Activated CD4-positive, alpha-beta T cell treated with anti-CD3 and anti-CD28 coated beads, Interleukin-10, Interleukin-2, amounts not matched to agents 100 ng/mL and 50 ng/mL, durations not matched to agents 16 hours and 8 hours (primary cell): ENCODE measurements at places on chromosomes 16 and 17.
A peak's percentile ranks its signal among the peaks of the same experiment; 100 is the strongest.

GRCh38 chr17:6437466-6437865 is 2.5 kb upstream of the AIPL1 start:
- DNase-seq, result no peak

GRCh38 chr16:78516006-78516736 is 416.7 kb downstream of the WWOX start:
- DNase-seq, result no peak

- no peak for DNase-seq
Measured at GRCh38 chr17:45372325-45372869, 55.6 kb upstream of the MAP3K14 start.

- DNase-seq, result no peak
Measured at GRCh38 chr17:61251939-61252865, 147.4 kb upstream of the TBX2 start.

DNA sequence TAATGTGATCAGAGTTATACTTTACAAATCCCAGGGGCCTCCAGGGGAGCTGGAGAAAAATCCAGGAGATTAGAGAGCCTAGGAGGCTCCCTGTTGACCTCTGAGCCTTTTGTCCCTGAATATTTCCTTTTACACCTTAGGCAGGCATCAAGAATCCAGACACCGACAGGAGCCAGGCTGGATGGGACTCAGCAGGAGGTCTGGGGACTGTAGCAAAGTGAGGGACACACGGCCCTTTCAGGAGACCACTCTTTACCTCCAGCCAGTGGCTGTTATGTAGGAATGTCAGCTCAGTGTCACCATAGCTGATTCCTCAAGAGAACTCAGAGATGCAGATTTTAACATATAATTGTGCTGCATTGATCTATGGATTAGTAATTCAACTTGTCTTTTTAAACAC is 198.4 kb downstream of the SHISA9 start:
- DNase-seq, result no peak

- no peak for DNase-seq
Measured at GRCh38 chr16:65668064-65668595, 546.3 kb upstream of the CDH11 start.

GRCh38 chr16:31177136-31177535 is 2.8 kb upstream of the FUS start:
- DNase-seq, result peak; percentile 68

- DNase-seq, result no peak
Measured at GRCh38 chr17:74920642-74921025, 2.4 kb downstream of the USH1G start.

DNA sequence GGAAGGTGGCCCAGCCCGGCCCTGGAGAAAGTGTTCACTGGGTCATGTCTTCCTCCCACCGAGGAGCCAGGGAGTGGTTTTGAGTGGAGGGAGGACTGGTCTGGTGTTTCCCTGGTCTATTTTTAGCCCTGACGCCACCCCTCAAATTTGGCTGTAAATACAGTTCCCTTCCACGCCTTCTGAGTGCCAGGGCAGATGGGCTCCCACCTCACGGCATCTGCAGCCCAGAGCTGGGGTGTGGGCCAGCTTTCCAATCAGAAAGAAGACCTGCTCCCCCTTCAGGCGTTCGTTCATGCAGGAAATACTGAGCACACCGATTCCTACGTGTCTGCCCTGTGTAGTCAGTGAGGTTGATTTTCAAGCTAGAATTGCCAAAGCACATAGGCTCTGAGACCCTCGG is 53.7 kb downstream of the SNX20 start:
- peak; percentile 14 for DNase-seq

DNA sequence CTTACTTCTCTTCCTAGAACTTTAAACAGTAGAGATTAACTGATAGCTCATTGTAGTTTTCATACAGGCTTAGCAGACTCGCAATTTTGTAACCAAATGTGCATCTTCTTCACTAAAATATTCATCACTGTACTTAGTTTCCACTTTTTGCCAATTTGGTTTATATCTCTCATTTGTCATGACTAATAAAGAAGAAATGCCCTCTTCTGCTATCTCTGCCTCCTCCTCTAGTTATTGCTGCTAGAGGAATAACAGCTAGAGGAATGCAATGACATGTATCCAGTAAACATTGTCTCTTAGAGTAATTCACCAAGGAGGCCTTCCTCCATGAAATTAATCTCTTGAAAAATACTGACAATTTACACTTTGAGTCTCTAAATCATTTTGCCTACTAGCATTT is 115.5 kb upstream of the COX10 start:
- no peak for DNase-seq

DNA sequence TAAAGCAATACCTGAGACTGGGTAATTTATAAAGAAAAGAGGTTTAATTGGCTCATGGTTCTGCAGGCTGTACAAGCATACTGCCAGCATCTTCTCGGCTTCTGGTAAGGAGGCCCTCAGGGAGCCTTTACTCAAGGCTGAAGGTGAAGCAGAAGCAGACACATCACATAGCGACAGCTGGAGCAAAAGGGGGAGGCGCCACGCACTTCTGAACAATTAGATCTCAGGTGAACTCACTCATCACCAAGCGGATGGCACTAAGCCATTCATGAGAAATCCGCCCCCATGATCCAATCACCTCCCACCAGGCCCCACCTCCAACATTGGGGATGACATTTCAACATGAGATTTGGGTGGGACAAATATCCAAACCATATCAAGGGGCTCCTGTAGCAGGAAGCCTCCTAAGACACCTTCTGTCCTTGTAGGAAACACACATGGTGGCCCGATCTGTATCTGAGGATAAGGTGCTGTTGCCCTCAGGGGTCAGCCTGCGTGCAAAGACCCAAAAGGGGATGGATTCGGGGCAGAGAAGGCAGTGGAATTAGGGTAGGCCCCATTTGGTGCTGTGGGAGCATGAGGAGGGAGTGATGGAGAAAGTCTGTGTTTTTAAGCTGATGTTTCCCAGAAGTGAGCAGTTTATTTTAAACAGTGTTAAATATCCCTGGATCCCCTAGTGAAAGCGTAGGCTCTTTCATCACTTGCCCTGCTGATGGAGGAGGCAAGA is 23.0 kb downstream of the IL21R start:
- DNase-seq, result no peak

GRCh38 chr17:47179141-47179540 is 10.0 kb downstream of the CDC27 start:
- no peak for DNase-seq

DNA sequence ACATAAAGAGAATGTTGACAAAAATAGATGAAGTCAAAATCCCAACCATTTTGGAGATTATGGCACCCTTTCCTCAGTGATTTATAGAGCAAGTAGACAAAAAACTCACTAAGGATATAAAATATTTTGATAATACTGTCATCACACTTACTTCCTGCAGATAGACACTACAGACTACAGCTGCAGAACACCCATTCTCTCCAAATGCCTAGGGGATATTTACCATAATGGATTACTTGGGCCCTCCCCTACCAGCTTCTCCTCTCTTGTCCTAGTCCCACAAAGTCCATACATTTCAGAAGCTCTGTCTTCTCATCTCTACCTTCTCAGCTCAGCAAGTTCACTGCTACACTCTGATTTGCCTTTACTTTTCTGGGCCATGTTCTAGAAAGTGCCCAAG is 37.2 kb upstream of the CCNF start:
- DNase-seq, result no peak

DNA sequence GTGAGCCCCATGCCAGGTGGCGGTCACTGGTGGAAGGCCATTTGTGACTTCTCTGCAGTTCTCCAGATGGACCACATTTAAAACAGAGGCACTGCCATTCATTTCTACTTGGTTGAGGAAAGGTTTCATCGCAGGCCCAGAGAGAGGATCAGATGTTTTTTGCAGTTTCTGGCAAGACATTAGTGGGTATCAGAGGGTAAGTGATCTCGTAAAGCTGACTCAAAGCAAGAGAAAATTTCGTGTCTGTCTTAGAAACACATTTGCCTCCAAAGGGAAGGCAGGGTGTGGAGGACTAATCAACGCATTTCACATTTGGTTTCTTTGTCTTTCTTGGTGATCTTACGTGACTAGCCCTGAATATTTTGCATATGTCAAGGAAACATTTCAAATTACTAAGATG is 81.8 kb downstream of the PRKCB start:
- peak; percentile 81 for DNase-seq

- no peak for DNase-seq
Measured at GRCh38 chr16:75541236-75541635, 5.3 kb upstream of the CHST5 start.

- DNase-seq, result no peak
Measured at GRCh38 chr17:34151102-34151501, 104.0 kb upstream of the CCL2 start.

- DNase-seq, result no peak
Measured at GRCh38 chr16:974001-974601, 3.3 kb upstream of the LMF1 start.

- peak; percentile 96 for DNase-seq
Measured at GRCh38 chr17:82863941-82864712, 24.3 kb upstream of the ZNF750 start.

- no peak for DNase-seq
Measured at GRCh38 chr16:46727184-46727583, 21.0 kb downstream of the MYLK3 start.

- DNase-seq, result no peak
Measured at GRCh38 chr16:77836801-77837200, 48.4 kb downstream of the VAT1L start.

DNA sequence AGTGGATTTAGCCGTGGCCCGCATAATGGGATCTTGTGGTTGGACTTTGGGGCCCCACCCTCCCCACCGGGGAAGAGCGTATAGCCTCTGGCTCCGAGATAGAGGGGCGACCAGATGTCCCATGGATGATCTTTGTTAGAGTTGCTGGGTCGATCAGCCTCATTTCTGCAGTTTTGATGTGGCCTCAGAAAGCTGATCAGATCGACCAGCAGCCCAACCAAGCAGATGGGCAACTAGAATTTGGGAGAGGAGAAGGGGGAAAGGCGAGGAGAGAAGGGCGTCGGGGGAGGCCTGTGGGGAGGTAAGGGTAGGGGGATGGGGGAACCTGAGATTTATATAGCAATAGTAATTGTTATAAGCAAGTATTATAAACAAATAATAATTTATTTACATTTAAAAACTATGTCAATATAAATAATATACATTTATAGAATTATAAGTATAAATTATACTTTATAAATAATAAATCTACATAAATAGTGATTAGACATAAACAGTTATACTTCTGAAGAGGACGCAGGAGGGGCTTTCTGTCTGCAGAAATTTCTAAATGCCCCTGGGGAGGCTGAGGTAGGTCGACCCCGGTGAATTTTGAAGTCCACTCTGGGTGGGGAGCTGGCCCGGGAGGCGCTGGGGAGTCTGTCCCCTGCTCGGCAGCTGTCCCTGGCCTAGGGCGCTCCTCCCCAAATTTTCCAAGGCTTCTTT is 136.3 kb downstream of the KCNJ12 start:
- DNase-seq, result no peak

GRCh38 chr16:86090461-86091170 is 191.7 kb downstream of the IRF8 start:
- DNase-seq, result no peak

- DNase-seq, result no peak
Measured at GRCh38 chr16:29307598-29308507, 98.7 kb downstream of the NPIPB11 start.

GRCh38 chr17:37142294-37142896 is 193.6 kb downstream of the AATF start:
- no peak for DNase-seq

GRCh38 chr17:34493917-34494316 is 85.5 kb upstream of the TMEM132E start:
- no peak for DNase-seq

DNA sequence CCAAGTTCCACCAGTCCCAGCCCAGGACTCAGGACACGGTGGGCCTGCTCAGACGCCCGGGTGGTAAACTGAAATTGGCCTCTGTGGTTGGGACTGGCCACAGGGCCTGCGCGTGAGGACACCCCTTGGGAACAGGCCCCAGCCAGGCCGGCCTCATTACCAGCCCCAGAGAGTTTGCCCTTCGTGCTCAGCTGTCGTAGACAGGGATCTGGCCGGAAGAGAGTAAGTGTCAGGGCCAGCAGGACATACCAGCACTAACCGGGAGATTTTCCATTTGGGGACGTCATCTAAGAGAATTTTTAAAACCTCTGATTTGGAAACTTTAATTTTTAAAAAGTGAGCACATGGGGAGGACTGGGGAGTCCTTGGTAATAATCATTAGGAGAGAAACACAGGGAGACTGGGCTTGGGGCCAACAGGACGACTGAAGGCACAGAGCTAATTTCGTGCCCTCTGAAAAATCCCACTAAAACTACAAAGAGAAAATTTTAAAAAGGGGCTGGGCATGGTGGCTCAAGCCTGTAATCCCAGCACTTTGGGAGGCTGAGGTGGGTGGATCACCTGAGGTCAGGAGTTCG is 2.4 kb upstream of the RBFOX3 start:
- DNase-seq, result no peak

DNA sequence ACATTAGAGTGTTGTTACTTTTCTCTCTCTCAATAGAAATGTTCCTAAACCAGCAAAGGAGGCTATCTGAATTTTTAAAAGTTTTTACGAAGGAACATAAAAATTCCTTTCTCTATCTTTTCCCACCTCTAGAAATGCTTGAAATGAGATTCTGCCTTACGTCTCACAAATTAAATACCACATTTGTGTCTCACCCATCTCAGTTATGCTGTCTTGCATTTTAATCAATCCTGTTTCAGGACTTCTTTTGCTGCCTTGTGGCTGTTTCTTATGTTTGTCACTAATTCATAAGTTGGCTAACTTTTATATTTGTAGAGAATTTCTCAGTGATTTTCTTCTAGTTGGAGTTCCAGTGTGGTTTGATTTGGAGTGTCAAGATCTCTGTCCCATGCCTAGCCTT is 3.5 kb downstream of the OMG start:
- no peak for DNase-seq

DNA sequence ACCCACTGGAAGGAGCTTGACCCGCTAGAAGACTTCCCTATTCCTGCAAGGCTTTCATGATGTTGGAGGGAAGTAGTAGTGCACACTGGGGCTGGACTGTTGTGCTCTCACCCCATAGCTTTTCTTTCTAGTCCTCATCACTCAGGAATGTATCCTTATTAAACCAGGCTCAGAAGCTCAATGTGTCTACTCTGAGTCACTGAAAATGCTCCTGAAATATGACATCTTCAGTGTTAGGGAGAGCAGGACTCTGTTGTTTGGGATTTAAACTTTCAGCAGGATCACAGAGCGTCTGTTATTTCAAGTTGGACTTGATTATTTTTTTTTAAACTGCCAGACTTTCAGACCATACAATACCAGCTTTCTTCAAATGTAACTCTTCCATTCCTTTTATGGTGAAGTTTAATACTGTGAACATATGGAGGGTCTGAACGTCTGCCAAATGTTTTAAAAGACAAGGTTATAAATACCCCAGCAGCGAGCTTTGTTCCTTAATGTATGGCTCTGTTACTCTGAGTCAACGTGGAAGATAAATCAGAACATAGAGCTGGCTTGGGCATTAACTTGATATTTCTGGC is 257.5 kb downstream of the CDH11 start:
- no peak for DNase-seq
